ENCODE measurements at places on chromosomes 3 and 15.

DNA sequence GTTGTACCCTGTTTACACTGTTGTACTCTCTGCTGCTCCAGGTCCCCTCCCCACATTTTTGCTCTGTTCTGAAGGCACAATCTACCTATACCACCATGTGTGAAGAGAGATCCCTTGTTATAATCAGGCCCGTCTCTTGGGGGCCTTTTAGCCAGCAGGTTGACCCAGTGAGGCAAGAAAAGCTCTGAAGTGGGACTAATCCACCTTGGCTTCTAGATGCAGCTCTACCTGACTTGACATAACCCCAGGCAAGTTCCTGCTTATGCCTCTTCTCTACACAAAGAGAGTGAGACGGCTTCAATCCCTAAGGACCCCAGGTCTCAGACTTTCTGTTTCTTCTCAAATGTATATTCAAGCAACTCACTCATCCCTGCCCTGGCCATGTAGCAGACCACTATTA, 56.9 kb upstream of the MANF start:
- no peak for DNase-seq

- DNase-seq, result no peak
Measured at GRCh38 chr15:34126522-34126921, 24.6 kb downstream of the PGBD4 start.

DNA sequence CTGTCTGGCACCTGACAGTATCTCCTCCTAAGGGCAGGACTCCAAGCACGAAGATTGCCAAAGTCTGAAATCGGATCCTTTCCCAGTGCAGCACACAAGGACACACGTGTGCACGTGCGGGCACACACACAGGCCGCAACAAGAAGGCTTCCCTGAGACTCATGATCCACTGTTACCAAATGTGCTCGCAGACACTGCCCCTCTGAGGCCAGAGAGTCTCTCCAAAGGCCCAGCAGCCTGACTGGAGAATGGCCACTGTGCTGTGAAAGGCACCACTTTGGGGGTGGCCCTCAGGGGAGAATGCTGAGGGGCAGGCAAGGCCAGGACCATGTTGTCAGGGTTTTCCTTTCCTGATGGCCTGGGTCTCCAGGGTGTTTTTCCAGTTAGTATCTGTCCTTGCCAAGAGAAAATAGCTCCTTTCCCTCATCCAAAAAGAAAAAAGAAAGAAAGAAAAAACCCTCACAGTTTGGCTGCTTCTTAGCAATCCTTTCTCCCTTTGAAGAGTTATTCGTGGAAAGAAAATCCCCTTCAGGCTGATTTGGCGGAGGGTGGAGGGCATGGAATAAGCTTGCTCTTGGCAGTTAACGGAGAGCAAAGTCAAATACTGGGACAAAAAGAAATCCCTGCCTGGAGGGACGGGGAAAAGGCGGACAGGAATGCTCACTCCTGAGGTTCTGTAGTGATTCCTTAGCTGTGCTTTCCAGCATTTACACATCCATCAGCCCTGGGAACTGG, 112.2 kb upstream of the ETV5 start:
- DNase-seq, result no peak

- DNase-seq, result no peak
Measured at GRCh38 chr3:66444146-66444644, 56.6 kb downstream of the LRIG1 start.

DNA sequence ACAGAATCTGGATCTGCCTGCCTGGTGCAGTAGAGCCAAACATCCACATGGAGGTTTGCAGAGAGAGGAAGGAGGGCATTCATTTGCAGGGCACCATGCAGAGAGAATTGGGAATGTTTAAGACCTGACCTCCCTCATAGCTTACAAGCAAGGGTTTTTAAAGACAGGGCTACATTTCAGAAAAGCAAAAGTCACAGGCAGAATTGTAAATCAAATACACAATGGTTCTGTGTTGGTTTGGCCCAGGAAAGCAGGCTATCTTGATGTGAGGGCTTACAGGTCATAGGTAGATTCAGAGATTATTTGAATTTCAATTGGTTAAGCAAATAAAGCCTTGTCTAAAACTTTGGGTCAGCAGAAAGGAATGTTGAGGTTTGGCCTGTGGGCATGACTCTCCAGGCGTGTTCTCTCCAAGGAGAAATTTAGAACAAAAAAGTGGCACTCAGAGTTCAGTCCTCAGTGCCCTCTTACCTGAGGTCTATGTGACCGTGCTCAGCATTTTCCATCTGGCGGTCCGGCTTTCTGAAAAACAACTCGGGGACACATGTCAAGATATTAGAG, 91.5 kb downstream of the CD47 start:
- DNase-seq, result no peak

Data from left renal pelvis (tissue), 4 donors.